Neural crest cell (in vitro differentiated cells): ENCODE measurements at places on chromosomes 11 and 22. TPM values are rescaled to one million over a fixed set of nuclear protein-coding genes. Genes with fewer than 3 reads are reported as not detected.

- peaks cover 38% of the 10 kb centered on the region for H3K4me1 ChIP-seq
- no peaks in the 10 kb centered on the region for H3K27me3 ChIP-seq
- DNase-seq, result no peak
- H3K36me3 ChIP-seq, result no peaks in the 10 kb centered on the region
- H3K27ac ChIP-seq, result no peak overlapping the region
Measured at GRCh38 chr11:63942803-63943202, 4.0 kb downstream of the NAA40 start.

DNA sequence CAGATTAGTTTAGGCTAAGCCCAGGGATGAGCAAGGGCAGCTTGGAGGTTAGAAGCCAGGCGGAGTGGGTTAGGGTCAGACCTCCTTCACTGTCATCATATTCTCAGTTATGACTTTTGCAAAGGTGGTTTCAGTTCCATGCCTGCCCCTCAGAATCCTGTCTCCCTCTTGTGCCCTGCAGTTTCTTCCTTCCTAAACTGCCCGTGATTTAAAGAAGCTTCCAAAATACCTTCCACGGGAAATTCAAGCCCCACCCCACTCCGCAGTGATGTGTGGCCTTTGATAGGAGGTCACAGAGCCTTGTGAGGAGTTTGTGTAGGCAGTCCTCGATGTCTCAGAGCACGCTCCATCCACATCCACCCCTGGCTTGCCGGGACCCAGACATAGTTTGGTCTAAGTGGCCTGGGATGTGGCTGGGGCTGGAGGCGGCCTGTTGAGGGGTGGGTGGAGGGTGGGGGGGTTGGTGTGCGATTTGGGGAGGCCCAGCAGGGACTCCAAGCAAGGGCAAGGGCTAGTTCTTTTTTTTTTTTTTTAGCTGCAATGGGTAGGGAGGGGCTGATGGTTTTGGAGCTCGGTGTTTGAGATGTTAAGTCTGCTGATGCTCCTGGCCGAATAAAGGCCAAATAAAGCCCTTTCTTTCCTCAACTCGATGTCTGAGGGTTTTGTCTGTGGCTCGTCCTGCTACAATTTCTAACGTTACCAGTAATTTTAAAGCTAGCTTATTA is 1.6 kb upstream of the IFITM1 start:
- peaks cover 2% of the 10 kb centered on the region for H3K36me3 ChIP-seq
- H3K4me1 ChIP-seq, result peaks cover 42% of the 10 kb centered on the region
- no peak overlapping the region for H3K27ac ChIP-seq
- H3K4me3 ChIP-seq, result peak overlapping the region; percentile 88
- DNase-seq, result no peak
- peaks cover 63% of the 10 kb centered on the region for H3K27me3 ChIP-seq

GRCh38 chr11:28106353-28107043 is 1.5 kb downstream of the KIF18A start:
- no peak for DNase-seq
- H3K36me3 ChIP-seq, result no peaks in the 10 kb centered on the region
- H3K27ac ChIP-seq, result no peak overlapping the region
- H3K4me3 ChIP-seq, result peak overlapping the region; percentile 99

DNA sequence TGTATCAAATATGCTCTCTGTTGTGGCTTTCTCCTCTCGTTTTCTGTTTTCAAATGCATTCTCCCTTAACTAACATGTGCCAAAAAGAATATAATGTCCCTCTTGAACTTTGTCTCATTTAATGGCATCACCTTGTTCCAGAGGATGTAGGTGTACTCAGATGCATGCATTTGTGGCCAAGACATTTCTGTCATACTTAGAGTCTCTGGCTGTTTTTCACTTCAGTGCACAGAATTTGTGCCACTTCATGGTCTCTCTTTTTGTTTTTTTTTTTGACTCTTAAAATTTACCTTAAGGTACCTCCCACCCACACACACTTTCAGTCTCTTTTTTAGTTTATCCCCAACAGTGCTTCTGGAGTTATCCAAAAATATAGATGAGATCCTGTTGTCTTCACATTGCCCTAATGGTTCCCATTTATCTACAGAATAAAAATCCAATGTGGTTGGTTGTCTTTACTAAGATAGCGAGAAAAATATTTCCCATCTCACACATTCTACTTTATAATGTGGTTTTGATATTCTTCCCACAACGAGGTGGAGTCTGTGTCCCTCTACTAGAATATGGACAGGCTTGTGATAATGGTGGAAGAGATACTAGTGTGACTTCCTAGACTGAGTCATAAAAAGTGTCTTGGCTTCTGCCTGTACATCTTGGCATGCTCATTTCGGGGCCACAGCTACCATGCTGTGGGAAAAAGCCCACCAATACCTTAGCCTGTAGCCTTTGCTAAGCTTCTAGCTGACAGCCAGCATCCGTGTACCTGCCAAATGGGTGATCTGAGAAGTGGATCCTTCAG is 125.8 kb downstream of the DDX10 start:
- DNase-seq, result no peak
- H3K36me3 ChIP-seq, result no peaks in the 10 kb centered on the region
- no peak overlapping the region for H3K4me3 ChIP-seq
- no peaks in the 10 kb centered on the region for H3K27me3 ChIP-seq

GRCh38 chr11:35484435-35484834 is 41.0 kb downstream of the PAMR1 start:
- no peak for DNase-seq
- peaks cover 7% of the 10 kb centered on the region for H3K36me3 ChIP-seq
- H3K27ac ChIP-seq, result no peak overlapping the region

- no peak overlapping the region for H3K27ac ChIP-seq
- H3K4me1 ChIP-seq, result peaks cover 7% of the 10 kb centered on the region
- H3K27me3 ChIP-seq, result no peaks in the 10 kb centered on the region
- H3K4me3 ChIP-seq, result no peak overlapping the region
- no peak for DNase-seq
- H3K36me3 ChIP-seq, result peaks cover 14% of the 10 kb centered on the region
Measured at GRCh38 chr22:40258017-40258416, 80.3 kb downstream of the TNRC6B start.

- DNase-seq, result no peak
- H3K27ac ChIP-seq, result no peak overlapping the region
- H3K4me1 ChIP-seq, result peaks cover 37% of the 10 kb centered on the region
- no peaks in the 10 kb centered on the region for H3K27me3 ChIP-seq
Measured at GRCh38 chr11:33895752-33896137, 3.9 kb upstream of the LMO2 start.

DNA sequence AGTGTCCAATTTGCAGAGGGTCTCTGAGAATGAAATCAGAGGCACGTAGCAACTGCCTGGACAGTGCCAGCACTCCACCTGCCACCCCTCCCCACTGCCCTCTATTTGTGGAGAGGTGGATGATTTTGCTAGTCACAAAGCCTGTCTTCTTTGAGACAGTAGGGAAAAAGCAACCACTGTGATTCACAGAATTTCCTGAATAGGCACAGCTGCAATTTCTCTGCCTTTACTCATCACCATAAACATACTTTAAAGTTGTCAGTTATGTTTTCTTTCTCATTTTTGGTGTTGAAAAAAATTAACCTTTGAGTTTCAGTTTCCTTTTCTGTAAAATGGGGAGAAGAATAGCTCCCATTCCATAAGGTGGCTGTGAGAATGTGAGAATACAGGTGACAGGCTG is 134.3 kb downstream of the TEAD1 start:
- no peak for DNase-seq
- no peaks in the 10 kb centered on the region for H3K36me3 ChIP-seq
- no peak overlapping the region for H3K4me3 ChIP-seq
- H3K4me1 ChIP-seq, result peaks cover 38% of the 10 kb centered on the region
- no peak overlapping the region for H3K27ac ChIP-seq

GRCh38 chr22:49208768-49209252 is 618.9 kb downstream of the BRD1 start:
- no peak overlapping the region for H3K4me3 ChIP-seq
- no peak overlapping the region for H3K27ac ChIP-seq
- H3K36me3 ChIP-seq, result no peaks in the 10 kb centered on the region
- DNase-seq, result peak; percentile 30
- no peaks in the 10 kb centered on the region for H3K4me1 ChIP-seq

- H3K4me1 ChIP-seq, result peaks cover 15% of the 10 kb centered on the region
- no peaks in the 10 kb centered on the region for H3K36me3 ChIP-seq
- no peak for DNase-seq
- peak overlapping the region; percentile 80 for H3K27ac ChIP-seq
Measured at GRCh38 chr11:128603003-128603696, 15.8 kb upstream of the ETS1 start.

DNA sequence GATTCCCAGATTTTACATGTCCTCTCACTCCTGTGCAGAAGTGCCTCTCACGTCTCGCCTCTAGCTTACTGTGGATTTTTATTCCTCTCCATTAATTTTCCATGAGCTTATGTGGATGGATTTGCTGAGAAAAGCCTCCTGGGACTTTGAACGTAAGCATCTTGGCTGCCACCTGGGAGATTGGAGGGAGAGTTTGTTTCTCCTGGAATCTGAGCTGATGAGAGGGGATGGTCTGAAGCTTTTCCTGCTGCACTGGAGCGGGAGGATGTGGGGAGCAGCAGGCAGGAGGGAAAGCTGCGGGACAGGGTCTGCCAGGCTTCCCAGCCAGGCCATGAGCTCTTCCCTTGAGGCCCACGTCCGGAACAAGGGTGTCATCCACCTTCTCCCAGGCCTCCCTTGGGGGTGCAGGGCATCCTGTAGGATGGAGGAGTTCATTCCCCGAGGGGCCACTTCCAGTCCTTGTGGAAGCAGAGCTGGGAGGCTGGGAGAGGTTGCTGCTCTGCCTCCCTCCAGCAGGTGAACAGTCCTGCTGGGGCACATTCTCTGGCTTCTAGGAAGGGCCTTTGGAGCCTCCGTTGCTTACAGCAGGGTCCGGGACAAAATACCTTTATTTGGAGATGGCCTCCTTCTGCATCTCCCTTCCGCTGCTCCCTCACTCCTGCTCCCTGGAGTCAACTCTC is 3.6 kb upstream of the SHANK2 start:
- H3K36me3 ChIP-seq, result no peaks in the 10 kb centered on the region
- no peak for DNase-seq
- peaks cover 5% of the 10 kb centered on the region for H3K4me1 ChIP-seq
- H3K27ac ChIP-seq, result no peak overlapping the region
- no peak overlapping the region for H3K4me3 ChIP-seq

DNA sequence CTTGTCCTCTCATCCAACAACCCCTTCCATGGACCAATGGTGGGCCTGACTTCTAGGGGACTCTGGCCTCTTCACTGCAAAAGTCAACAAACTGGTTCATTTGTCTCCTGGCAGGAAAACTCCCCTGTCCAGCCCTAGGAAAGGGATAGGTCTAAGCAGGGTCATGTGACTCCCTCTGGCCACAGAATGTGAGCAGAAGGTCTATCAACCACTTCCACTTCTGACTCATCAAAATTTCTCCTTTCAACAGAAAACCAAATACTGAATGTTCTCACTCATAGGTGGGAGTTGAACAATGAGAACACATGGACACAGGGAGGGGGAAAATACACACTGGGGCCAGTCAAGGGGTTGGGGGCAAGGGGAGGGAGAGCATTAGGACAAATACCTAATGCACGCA is 1.3 kb upstream of the ISX start:
- H3K4me1 ChIP-seq, result no peaks in the 10 kb centered on the region
- no peak for DNase-seq
- H3K27ac ChIP-seq, result peak overlapping the region; percentile 27
- H3K27me3 ChIP-seq, result no peaks in the 10 kb centered on the region

- H3K27ac ChIP-seq, result peak overlapping the region; percentile 50
- H3K36me3 ChIP-seq, result no peaks in the 10 kb centered on the region
Measured at GRCh38 chr11:68040101-68040956, 1.5 kb downstream of the TCIRG1 start.

DNA sequence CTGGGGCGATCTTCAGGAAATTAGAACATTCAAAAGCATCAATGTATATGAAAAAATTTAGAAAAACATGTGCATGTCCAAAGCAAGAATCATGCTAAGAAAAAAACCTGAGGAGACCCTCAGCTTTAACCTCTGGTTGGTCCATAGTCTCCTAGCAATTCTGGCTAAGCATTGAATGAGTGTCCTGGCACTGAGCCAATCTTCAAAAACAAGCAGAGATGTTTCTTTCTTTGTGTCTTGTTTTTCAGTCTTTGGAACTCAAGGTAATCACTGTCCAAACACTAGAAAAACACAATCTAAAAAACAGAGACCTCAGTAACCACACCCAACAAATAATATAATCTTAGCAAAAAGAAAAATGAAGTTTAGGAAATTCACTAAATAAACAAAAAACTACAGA is 205.4 kb upstream of the CARD18 start:
- H3K4me1 ChIP-seq, result no peaks in the 10 kb centered on the region
- DNase-seq, result no peak
- H3K27me3 ChIP-seq, result no peaks in the 10 kb centered on the region
- no peak overlapping the region for H3K27ac ChIP-seq
- H3K36me3 ChIP-seq, result no peaks in the 10 kb centered on the region

GRCh38 chr11:13970986-13971385 is 8.5 kb downstream of the SPON1 start:
- DNase-seq, result no peak
- H3K27me3 ChIP-seq, result peaks cover 37% of the 10 kb centered on the region
- no peak overlapping the region for H3K27ac ChIP-seq
- no peaks in the 10 kb centered on the region for H3K36me3 ChIP-seq
- H3K4me1 ChIP-seq, result peaks cover 10% of the 10 kb centered on the region
- H3K4me3 ChIP-seq, result no peak overlapping the region

- no peaks in the 10 kb centered on the region for H3K36me3 ChIP-seq
- peak overlapping the region; percentile 81 for H3K4me3 ChIP-seq
- DNase-seq, result no peak
- H3K27me3 ChIP-seq, result peaks cover 11% of the 10 kb centered on the region
Measured at GRCh38 chr11:2701230-2701629, 1.4 kb upstream of the KCNQ1OT1 start.

GRCh38 chr11:48879256-48879655 is 104.4 kb downstream of the TRIM51G start:
- H3K4me3 ChIP-seq, result no peak overlapping the region
- no peaks in the 10 kb centered on the region for H3K4me1 ChIP-seq
- H3K36me3 ChIP-seq, result no peaks in the 10 kb centered on the region
- DNase-seq, result no peak
- no peaks in the 10 kb centered on the region for H3K27me3 ChIP-seq
- no peak overlapping the region for H3K27ac ChIP-seq

GRCh38 chr22:33723915-33724314 is 196.4 kb downstream of the LARGE1 start:
- peak overlapping the region; percentile 21 for H3K27ac ChIP-seq
- peaks cover 3% of the 10 kb centered on the region for H3K27me3 ChIP-seq
- H3K36me3 ChIP-seq, result peaks cover 4% of the 10 kb centered on the region
- H3K4me1 ChIP-seq, result peaks cover 42% of the 10 kb centered on the region
- H3K4me3 ChIP-seq, result no peak overlapping the region

- H3K27me3 ChIP-seq, result no peaks in the 10 kb centered on the region
- DNase-seq, result no peak
- H3K4me3 ChIP-seq, result no peak overlapping the region
- no peak overlapping the region for H3K27ac ChIP-seq
- peaks cover 8% of the 10 kb centered on the region for H3K4me1 ChIP-seq
Measured at GRCh38 chr11:44377121-44377520, 67.2 kb upstream of the ALX4 start.

DNA sequence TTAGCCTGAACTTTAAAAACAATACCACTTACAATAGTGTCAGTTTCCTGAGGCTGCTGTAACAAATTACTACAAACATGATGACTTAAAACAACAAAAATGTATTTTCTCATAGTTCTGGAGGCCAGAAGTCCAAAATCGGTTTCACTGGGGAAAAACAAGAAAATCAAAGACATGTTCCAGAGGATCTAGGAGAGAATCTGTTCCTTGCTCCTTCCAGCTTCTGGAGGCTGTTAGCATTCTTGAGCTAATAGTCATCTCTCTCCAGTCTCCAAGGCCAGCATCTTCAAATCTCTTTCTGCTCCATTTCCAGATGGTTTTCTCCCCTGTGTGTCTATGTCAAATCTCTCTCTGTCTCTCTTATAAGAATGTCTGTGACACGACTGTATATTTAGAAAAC is 67.6 kb upstream of the TEAD1 start:
- no peak overlapping the region for H3K4me3 ChIP-seq
- no peak for DNase-seq
- H3K36me3 ChIP-seq, result peaks cover 7% of the 10 kb centered on the region
- H3K27ac ChIP-seq, result no peak overlapping the region
- H3K4me1 ChIP-seq, result no peaks in the 10 kb centered on the region

The CBLIF gene
- total RNA-seq, result not detected in 2 replicates

The APOL1 gene
- total RNA-seq, result not detected in 2 replicates

The CYTH4 gene
- not detected in 2 replicates for total RNA-seq

The FAT3 gene
- 34.2 and 39.2 TPM in 2 replicates for total RNA-seq

The OR5A1 gene
- not detected in 2 replicates for total RNA-seq
